CD4-positive, alpha-beta T cell treated with Interleukin-15 for 1 hour (primary cell): ENCODE measurements at places on chromosomes 3 and 15.

- no peak for DNase-seq
Measured at GRCh38 chr3:50245251-50245745, 9.3 kb downstream of the GNAI2 start.

DNA sequence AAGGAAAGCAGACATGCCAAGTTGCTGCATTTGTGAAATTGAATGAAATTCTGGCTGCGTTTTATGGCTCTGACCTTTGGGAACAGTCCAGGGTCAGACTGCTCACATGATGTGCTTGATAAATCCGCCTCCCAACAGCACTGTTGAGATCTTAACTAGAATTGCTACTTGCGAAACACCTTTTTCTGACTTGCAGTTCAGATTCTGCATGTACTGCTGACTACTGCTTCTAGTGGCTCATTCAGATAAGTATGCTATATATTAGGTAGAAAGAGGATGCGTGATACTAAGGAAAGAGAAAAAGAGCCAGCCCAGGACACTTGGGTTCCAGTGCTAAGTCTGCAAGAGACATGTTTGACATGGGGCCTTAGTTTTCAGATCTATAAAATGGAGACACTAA lies 129.4 kb downstream of the LPP start:
- DNase-seq: no peak

GRCh38 chr3:126997455-126998038 lies 14.6 kb downstream of the PLXNA1 start:
- DNase-seq: no peak

DNA sequence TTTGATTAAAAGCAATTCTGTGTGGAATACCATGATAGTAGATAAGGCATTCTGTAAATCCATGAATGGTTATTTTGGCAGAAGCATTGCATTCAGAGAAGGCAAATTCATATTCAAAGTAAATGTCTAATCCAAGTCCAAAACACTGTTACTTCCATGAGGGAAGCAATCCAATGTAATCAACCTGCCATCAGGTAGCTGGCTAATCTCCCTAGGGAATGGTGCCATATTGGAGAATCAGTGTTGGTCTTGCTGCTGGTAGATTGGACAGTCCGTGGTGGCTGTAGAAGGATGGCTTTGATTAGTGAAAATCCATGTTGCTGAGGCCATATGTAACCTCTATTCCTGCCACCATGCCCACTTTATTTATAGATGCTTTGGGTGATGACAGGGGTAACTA lies 72.1 kb upstream of the TNIK start:
- DNase-seq: no peak

DNA sequence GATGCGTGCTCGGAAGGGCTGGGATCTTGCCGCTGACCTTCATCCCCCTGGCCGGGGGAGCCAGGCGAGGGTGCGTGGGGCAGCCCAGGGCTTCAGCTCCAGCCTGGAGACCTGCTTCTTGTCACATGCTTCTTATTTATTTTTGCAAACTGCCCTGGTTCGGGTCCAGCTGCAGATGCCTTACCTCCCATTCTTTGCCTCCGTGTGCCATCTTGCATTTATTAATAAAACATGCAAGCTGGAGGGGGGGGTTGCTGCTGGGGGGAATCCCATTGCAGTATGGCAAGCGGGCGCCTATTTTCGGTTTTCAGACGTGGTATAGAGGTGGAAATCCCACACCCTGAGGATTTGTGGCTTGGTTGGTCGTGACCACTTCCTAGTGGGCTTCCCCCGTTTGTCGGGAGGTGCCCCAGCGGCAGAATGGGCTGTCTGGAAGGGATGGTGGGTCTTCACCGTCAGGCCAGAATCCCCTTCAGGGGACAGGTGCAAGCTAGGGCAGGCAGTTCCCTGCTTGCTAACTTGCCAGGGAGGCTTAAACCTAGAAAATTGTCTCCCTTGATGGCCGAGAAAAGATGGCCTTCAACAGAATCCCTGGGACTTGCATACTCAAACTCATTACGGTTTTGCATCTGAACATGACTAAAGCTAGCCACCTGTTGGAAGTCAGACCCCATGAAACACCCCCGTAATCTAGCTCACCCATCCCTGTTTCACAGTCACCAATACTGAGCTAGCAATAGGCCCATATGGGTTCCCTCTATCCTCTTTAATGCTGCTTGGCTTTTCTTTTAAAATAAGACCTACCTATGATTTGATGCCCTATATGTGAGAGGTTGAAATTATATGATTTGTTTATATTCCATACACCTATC lies 569 bp downstream of the TMEM266 start:
- peak; percentile 31 for DNase-seq

DNA sequence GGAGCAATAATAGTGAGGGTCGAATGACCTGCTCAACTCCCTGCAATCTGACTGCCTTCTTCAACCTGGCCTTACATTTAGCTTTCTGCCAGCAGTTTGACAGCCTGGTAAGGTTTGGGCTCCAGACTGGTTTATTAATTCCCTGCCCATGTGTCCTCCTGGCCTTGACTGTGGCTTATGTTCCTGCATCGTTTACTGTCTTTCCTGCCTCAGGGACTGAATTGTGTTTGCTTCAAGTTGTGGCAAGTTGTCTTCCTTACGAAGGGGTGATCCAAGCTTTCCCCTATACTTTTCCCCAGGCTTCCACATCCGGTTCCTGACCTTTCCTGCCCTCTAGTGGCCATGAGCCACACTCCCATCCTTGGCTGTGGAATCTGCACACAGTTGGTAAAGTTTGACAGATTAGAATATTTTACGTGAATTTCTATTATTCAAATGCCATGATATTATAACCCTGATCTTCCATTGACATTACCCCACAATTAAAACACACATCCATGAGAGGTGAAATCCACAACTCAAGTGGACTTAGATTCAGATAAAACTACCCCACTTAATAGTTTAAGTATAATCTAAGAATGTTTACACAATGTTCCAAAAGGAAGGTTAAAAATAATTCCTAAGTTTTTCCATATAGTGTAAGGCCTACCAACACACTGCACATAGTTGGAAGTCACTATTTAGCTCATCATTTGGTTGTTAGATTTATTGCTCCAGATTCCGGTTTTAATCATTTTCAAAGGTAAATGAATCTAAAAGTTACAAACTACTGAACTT lies 95.7 kb downstream of the NEDD4 start:
- DNase-seq: no peak

- DNase-seq: peak; percentile 35
Measured at GRCh38 chr3:189355481-189356201, 183.9 kb downstream of the TPRG1 start.
